NCI-H2081 (cell line): ENCODE measurements at places on chromosomes 7 and 10.

- no peak for DNase-seq
Observed at GRCh38 chr10:44352316-44353127, 32.4 kb downstream of the CXCL12 start.

- DNase-seq = no peak
Observed at GRCh38 chr7:132750096-132750495, 173.8 kb upstream of the PLXNA4 start.

GRCh38 chr10:20948686-20949327 lies 51.7 kb upstream of the NEBL start:
- DNase-seq = no peak

- DNase-seq = no peak
Observed at GRCh38 chr10:91271886-91272285, 51.4 kb downstream of the PCGF5 start.

DNA sequence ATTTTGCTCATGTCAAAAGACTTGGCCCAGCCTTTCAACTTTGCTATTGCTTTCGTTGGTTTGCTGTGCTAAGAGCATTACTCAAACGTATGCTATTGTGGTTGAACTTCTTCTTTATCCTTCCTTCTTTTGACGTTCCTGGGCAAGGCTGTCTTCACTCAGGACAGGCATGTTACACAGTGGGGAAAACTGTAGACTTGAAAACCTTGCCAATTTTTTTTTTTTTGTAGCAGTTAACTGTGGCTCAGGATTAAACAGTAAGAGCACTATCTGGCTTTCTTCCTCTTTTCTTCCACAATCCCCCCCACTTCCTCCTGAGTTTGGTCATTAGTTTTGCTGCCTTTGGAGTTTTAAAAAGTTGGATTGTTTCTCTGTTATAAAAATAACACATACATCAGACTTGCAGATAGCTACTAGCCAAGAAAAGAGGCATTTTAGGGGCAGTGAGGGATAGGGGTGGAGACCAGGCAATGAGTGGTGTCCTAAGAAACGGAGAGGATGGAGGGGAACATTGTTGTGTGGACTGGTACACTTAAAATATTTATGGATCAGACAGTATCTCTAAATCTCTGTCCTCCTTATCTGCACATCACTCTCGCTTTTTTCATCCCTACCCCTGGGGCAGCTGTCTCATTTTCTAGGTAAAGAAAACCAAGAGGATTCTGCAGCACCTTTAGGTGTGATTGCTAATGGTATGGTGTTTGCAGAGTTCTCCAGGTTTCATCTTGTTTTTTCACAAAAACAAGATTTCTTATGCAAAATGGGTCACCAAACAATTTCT lies 181.7 kb downstream of the LRMDA start:
- no peak for DNase-seq

DNA sequence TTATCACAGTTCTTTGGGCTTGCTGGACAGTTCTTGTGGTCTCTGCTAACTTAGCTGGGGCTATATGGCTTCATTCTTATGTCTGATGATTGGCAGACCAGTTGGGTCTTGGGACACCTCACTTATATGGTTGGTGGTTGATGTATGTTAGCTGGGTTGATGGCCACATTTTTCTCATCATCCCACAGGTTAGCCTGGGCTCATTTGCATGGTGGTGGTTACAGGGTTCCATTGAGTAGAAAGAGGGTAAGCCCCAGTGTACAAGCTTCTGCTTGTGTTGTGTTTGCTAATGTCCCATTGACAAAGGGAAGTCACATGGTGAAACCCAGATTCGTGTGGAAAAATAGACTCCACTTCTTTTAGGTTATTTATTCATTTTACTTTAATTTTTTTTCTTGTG lies 40.6 kb downstream of the TMEM60 start:
- DNase-seq = no peak

DNA sequence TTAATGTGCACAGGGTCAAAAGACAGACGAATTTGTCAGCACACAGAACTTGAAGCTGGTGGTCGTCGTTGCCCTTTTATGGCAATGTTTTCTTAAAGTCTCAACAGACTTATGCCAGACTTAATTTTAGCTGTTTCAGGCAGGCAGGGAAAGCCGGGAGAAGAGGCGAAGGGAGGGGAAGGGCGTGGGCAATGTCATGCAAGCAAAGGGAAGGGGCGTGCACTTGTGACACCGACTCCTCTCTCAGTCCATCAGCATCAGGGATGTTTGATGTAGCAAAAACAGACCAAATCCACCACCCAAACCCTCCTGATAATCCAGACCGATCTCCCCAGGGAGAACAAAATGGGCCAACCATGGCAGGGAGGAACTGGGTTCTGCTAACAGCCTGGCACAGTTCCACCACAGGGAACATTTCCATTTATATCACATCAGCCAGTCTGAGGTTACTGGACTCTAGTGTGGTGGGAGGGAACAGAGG lies 118.1 kb upstream of the RHEB start:
- no peak for DNase-seq

DNA sequence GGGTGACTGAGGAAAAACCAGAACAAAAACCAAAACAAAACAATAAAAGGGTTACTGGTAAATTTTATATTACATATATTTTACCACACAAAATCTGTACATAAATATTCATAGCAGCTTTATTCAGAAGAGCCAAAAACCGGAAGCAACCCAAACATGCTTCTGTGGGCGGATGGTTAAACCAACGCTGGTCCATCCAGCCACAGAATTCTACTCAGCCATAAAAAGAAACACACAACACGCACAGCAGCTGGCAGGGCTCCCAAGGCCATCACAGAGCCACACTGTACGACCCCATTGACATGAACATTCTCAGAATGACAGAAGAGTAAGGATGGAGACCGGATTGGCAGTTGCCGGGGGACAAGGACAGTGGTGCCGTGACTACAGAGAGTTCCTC lies 83.6 kb downstream of the PROSER2 start:
- DNase-seq = no peak

GRCh38 chr7:101922631-101923601 lies 105.5 kb downstream of the CUX1 start:
- no peak for DNase-seq

DNA sequence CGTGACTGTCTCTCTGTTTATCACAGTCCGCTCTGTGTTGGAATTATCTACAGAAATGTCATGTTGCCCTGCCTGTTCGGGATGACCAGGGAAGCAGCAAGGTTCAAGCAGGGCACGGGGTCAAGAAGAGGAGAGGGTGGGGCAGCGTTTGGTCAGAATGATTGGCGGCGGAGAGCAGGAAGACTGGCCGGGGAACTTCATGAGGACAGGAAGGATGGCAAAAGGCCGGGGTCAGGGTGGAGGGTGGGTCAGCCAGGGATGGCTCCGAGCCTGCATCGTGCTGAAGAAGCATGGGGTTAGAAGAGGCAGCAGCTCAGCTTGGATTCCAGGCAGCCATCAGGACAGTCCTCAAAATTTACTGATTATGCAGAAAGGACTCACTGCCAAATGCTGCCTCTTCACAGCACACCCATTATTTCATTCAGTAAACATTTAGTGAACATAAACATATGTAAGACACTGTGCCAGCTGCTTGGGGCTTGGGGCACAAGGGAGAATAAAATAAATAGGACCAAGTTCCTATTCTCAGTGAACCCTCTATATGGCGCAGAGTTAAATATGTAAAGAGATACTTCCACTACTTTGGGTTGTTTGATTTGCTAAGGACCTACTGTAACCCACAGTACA lies 42.8 kb downstream of the WNT2 start:
- peak; percentile 17 for DNase-seq
